ENCODE measurements at places on chromosomes 1 and 21.

DNA sequence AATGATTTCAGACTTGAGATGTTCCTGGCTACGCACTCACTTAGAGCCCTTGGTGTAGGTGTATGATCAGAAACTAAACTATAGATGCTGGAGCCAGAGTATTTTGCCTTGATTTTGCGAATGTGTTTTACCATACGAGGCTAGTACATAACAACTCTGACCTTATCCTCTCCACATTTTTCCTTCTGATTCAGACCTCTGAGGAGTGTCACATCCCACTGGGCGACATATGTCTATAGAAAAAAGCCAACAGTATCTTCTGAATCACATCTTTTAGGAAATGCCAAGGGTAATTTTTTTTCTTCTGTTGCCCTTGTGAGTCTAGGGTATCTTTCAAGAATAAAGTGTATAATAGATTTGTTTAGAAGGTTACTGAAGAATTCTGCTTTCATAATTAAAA is 49.6 kb downstream of the AK4 start:
- no peak for DNase-seq

DNA sequence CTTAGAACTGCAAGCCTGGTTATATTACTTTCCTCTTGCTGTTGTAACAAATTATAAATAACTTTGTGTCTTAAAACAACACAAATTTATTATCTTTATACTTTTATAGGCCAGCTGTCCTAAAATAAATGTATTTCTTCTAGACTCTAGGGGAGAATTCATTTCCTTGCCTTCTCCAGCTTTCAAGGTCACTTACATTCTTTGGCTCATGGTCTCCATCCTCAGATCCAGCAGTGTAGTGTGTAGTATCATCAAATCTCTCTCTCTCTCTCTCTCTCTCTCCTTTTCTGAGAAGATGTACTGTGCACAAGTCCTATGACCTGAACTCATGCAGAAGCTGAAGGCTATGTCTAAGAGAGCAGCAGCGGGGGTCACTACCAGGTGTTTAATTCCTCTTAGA is 1510.6 kb downstream of the MRPL39 start:
- DNase-seq: no peak

DNA sequence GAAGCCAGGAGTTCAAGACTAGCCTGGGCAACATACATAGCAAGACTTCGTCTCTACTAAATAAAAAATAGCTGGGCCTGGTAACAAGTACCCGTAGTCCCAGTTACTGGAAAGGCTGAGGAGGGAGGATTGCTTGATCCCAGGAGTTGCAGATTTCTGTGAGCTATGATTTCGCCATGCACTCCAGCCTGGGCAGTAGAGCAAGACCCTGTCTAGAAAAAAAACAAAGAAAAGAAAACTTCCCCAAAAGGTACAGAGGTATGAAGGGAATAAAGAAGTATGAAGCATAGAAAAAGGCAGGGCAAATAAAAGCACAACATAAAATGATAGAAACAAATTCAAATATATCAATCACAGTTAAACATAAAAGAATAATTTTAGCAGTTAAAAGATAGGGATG is 28.7 kb downstream of the RPRD2 start:
- DNase-seq: no peak

GRCh38 chr1:55640708-55641473 is 425.7 kb upstream of the USP24 start:
- DNase-seq: peak; percentile 81

- no peak for DNase-seq
Observed at GRCh38 chr1:203103216-203103615, 17.4 kb upstream of the MYOG start.

- no peak for DNase-seq
Observed at GRCh38 chr1:233112186-233113008, 162.0 kb downstream of the NTPCR start.

DNA sequence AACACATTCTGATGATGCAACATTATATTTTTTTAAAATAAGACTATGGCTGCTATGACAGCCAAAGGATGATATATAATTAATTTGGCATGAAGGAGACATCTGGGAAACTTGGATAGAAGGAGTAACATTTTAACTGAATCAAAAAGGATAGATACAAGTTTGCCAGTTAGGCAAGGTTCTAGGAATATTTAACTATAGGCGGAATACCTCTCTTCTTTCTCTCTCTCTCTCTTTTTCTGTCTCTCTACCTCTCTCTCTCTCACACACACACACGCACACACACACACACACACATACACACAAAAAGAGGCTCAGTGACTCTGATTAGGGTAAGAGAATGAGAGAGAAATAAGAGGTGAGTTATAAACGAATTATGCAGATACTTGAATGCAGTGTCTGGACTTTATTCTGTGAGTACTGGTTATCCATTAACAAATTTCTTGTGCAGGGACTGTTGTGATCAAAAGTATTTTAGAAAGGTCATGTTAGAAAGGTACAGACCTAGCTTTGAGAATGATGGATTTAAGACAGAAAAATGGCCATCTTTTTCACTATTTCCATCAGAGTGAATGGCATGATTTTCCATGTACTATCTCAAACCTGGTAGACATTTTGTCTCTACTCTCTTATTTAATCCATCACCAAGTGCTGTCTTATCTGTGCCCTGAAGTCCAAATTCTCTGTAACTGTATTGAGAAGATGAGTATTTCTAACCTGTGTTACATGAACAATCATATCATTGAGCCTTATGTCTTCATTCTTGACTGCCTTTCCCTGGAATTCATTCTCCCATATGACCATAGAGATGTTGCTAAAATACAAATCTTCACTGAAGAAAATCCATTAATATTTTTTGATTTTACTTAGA is 1106.9 kb upstream of the ADGRL4 start:
- DNase-seq: no peak

- no peak for DNase-seq
Observed at GRCh38 chr1:174222166-174222949, 63.0 kb downstream of the RABGAP1L start.

DNA sequence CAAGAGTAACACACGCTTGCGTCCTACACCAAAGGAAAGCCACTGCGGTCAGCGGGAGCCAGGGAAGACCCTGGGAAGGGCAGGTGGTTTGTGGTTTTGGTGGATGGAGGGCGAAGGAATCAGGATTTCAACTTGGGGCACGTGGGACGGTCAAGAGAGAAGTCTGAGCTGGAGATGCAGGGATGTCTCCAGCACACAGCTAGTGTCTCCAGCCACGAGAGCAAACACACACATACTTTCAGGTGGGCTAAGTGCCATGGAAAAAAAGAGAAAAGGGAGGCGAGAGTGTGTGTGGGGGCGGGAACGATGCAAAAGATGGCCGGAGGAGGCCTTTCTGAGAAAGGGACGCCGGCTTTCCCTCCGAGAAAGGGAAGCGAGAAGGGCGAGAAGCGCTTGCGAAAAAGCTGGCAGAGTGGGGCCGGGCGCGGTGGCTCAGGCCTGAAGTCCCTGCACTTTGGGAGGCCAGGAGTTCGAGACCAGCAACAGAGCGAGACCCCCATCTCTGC is 1.4 kb upstream of the SRRM1 start:
- DNase-seq: no peak

- no peak for DNase-seq
Observed at GRCh38 chr1:6298940-6299465, 38.1 kb upstream of the GPR153 start.

DNA sequence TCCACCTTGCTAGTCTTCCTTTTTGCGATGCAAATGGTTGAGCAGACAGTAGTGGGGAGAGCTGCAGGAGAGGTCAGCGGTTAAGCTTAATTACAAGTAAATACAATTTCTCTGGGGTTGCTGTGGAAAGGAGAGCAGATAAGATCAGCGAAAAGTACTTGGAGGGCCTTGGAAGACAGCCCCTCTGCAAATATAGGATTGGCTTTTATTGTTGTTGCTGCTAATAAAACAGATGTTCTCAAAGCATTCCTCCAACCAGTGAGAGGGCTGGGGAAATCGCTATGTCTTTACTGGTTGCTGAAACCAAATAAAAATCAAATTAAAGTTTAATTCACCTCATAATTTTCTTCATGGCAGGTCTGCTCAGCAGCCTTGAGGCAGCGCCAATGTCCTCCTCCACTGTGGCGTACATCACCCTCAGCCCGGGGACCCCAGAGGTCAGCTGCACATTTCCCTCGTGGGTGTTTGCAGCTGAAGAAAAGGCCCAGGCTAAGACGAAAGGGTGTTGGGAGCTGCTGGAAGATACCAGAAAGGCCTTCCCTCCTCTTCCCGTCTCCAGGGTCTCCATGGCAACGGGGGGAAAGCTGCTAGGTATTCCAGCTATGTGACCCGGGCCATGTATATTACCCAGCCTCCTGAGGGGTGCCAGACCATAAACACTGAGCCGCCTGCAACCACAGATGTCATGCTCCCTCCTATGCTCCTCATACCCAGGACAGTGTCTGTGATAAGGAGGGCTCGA is 54.6 kb upstream of the POU2F1 start:
- DNase-seq: no peak

- no peak for DNase-seq
Observed at GRCh38 chr1:211609120-211610024, 30.4 kb upstream of the SLC30A1 start.
